ENCODE measurements at places on chromosomes 4 and X.

DNA sequence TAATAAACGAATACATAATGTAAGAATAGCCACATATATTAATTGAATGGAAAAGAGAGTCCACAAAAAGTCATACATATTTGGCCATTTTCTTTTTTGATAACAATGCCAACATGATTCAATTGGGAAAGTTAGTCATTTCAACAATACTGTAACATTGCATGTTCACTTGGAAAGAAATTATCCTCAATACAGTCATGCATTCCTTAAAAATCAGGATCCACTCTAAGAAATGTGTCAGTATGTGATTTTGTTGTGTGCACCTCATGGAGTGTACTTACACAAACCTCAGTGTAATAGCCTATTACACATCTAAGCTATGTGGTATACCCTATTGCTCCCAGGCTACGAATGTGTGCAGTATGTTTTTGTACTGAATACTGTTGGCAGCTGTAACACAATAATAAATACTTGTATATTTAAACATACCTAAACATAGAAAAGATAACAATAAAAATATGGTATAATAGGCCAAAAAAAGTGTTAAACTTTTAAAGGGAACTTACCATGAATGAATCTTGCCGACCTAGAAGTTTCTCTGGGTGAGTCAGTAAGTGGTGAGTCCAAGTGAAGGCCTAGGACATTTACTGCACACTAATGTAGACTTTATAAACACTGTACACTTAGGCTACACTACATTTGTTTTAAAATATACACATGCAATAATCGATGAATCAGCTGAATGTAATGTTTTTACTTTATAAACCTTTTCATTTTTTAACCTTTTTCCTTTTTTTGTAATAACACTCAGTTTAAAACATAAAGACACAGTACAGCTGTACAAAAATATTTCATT is 806.8 kb downstream of the PCDH18 start:
- DNase-seq: no peak

GRCh38 chr4:77074981-77075855 is 571 bp downstream of the CCNI start:
- peak; percentile 72 for DNase-seq

GRCh38 chr4:109134921-109135320 is 167.5 kb downstream of the COL25A1 start:
- no peak for DNase-seq

- no peak for DNase-seq
Observed at GRCh38 chrX:130654409-130654950, 248.5 kb downstream of the ENOX2 start.

GRCh38 chr4:24775032-24775605 is 20.3 kb upstream of the SOD3 start:
- DNase-seq: no peak
